ENCODE measurements at places on chromosomes 6 and 20.

GRCh38 chr6:102300350-102300749 lies 906.8 kb downstream of the GRIK2 start:
- no peak for DNase-seq

- DNase-seq = no peak
These were observed 12.7 kb downstream of the ELOVL5 start for GRCh38 chr6:53336070-53336469.

GRCh38 chr6:14187406-14187805 lies 69.8 kb downstream of the CD83 start:
- DNase-seq = no peak

DNA sequence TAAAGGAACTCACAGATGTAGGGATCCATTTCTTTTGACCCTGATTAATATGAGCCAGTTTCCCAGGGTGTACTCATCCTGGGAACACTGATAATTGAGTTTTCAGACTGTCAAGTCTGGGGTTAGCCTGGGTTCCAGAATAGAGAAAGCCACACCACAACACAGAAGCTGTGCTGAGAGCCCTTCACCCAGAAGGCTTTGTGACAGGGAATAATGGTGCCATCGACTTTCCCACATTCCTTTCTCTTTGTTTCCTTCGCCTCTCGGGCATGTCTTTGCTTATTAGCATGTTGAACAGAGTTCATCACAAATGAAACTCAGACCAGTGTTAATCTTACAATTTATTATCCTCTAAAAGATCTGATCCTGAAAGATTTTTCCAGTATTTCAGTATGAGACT lies 95.0 kb downstream of the TCP11 start:
- no peak for DNase-seq

DNA sequence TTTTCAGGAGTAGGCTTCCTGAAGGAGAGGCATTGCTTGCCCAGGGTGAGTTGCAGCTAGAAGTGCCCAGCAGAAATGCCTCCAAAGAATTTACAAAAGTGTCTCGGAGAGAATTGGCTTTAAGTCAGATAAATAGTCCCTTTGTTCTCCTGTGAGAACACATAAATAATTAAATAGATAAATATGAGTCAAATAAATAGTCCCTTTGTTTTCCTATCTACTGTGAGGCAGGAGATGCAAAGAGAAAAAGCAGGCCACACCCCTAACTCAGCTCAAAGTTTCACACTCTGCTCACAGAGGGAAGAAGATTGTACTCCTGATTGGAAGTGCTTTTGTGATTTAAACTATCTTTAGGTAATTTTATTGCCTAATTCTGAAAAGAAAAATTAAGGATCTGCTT lies 180.7 kb upstream of the PRSS16 start:
- no peak for DNase-seq

All from effector CD8-positive, alpha-beta T cell (primary cell).